Thyroid gland (tissue), 4 donors: ENCODE measurements at places on chromosomes 11 and 22.

- H3K4me3 ChIP-seq = no peak overlapping the region
- no peaks in the 10 kb centered on the region for H3K4me1 ChIP-seq
- H3K27me3 ChIP-seq = no peaks in the 10 kb centered on the region
Observed at GRCh38 chr22:22342697-22343580, 98.4 kb downstream of the VPREB1 start.

DNA sequence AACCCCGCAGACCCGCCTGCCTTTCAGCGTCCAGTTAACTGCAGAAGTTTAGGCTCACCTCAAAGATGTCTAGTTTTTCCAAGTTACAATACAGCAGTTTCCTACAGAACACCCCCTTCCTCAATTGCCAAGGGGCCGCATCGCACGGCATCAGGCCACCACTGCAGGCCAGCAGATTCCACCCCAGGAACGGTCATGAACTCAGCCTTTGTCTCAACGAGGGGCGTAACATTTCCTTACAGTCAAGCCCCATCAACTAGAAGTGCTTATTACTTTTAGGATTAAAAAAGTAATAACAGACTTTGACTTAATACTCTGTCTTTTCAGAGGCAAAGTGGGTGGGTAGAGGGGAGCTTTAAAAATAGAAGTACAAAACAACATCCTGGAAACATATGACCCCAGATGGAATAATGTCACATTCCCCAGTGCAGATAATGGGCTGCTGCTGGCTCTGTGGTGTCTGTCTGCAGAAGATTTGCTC is 36.3 kb downstream of the PPP2R1B start:
- no peak for DNase-seq
- peaks cover 41% of the 10 kb centered on the region for H3K4me1 ChIP-seq
- no peak overlapping the region for H3K4me3 ChIP-seq
- H3K27ac ChIP-seq = peak overlapping the region; percentile 99

GRCh38 chr11:113874581-113875233 is 665 bp downstream of the USP28 start:
- peak overlapping the region; percentile 62 for H3K4me3 ChIP-seq
- peaks cover 8% of the 10 kb centered on the region for H3K4me1 ChIP-seq
- no peaks in the 10 kb centered on the region for H3K27me3 ChIP-seq
- H3K36me3 ChIP-seq = no peaks in the 10 kb centered on the region
- no peak for DNase-seq
- peak overlapping the region; percentile 41 for H3K27ac ChIP-seq

- H3K27ac ChIP-seq = no peak overlapping the region
- H3K4me1 ChIP-seq = peaks cover 13% of the 10 kb centered on the region
- no peak for DNase-seq
- no peaks in the 10 kb centered on the region for H3K36me3 ChIP-seq
Observed at GRCh38 chr11:12272821-12273617, 104.4 kb upstream of the PARVA start.

GRCh38 chr22:43435851-43436811 is 24.3 kb downstream of the MPPED1 start:
- no peaks in the 10 kb centered on the region for H3K4me1 ChIP-seq
- DNase-seq = peak; percentile 43
- no peak overlapping the region for H3K27ac ChIP-seq
- H3K27me3 ChIP-seq = no peaks in the 10 kb centered on the region

GRCh38 chr11:92636543-92637188 is 332.8 kb upstream of the MTNR1B start:
- H3K27me3 ChIP-seq = no peaks in the 10 kb centered on the region
- no peaks in the 10 kb centered on the region for H3K4me1 ChIP-seq
- no peaks in the 10 kb centered on the region for H3K36me3 ChIP-seq

DNA sequence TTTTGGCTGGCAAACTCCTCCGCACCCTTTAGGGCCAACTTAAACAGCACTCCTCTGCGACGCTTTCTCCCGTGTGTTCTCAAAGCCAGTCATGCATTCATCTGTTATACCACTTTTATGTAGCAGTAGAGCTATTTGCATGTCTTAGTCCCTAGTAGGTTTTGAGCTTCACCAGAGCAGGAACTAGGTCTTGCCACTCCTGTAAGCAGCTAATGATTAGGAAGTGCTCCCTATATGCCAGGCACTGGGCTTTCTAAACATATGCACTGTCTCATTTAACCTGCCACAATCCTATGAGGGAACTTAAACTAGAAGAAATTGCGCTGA is 180.8 kb downstream of the DBX1 start:
- DNase-seq = peak; percentile 28
- H3K27ac ChIP-seq = peak overlapping the region; percentile 81
- H3K4me1 ChIP-seq = peaks cover 40% of the 10 kb centered on the region
- H3K36me3 ChIP-seq = no peaks in the 10 kb centered on the region
- H3K27me3 ChIP-seq = no peaks in the 10 kb centered on the region

DNA sequence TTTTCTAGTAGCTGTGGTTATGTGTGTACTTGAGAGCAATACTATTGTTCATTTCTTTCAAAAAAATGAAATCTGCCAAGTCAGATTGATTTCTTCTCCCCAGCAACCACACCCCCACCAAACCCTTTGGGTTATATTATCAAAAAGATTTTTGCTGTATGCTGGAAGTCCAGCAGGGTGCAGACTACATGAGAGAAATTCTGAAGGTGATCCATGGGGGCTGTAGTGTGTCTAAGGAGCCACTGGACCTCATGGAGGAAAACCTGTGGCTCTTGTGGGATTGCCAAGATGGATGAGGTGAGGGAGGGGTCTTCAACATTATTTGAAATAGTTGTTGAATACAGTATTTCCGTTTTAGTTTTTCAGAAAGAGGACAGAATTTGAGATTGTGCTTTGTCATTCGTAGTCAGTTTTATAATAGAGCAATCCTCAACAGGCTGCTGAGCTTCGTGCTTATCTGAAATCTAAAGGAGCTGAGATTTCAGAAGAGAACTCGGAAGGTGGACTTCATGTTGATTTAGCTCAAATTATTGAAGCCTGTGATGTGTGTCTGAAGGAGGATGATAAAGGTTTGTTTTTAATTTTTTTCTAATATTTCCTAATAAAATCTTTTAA is 3.1 kb downstream of the EIF3M start:
- no peaks in the 10 kb centered on the region for H3K27me3 ChIP-seq
- no peak overlapping the region for H3K27ac ChIP-seq
- H3K36me3 ChIP-seq = peaks cover 30% of the 10 kb centered on the region
- peaks cover 20% of the 10 kb centered on the region for H3K4me1 ChIP-seq
- no peak for DNase-seq

GRCh38 chr11:36394926-36395325 is 98.8 kb downstream of the PRR5L start:
- no peaks in the 10 kb centered on the region for H3K4me1 ChIP-seq
- no peak overlapping the region for H3K27ac ChIP-seq
- no peak for DNase-seq

DNA sequence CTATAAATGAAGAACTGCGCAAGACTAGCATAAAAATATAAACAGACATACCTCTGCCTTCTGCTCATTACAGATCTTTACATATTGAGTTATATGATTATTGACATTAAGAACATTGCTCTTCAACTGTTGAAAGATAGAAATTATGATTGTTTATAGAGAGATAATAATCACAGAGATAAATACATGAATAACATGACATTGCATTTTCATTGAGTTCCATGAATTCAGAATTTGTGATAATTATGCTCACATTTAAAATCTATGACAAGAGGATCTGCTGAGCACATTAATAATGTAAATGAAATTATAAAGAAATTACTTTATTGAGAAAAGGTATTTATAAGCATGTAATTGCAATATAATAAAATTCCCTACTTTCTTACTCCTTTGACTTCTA is 24.8 kb downstream of the KIF18A start:
- no peak overlapping the region for H3K27ac ChIP-seq
- H3K4me3 ChIP-seq = no peak overlapping the region
- no peaks in the 10 kb centered on the region for H3K4me1 ChIP-seq
- DNase-seq = no peak
- H3K27me3 ChIP-seq = no peaks in the 10 kb centered on the region

DNA sequence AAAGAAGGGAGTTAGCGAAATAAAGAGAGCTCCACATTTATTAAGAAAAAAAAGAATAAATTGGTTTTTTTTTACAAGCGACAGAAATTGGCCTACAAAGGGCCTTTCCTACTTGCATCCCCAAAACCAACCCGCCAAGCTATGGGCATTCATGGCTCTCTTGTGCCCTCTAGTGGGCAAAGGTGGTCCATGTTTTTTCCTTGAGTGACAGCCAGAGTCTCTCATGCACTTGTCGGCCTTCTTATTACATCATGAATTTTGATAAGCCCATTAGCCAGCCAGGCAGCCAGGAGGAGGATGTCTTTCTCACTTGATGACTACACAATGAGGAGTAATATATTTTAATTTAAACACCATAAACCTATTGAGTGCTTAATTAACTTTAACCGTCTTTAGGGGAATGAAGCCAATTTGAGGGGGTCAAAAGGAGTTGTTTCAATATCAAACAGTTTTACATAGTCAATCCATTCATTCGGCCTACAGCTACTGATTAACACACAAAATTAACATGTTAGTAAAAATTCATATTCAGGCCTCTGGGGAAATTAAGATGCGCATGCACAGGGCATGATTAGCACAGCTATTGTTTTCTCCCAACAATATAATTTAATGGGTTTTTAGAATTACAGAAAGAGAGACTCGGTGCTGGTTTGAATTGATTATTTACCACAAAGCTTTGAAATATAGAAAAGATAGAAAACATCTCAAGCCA is 85.5 kb downstream of the RCN1 start:
- no peaks in the 10 kb centered on the region for H3K36me3 ChIP-seq
- H3K4me3 ChIP-seq = no peak overlapping the region
- peak; percentile 79 for DNase-seq
- no peaks in the 10 kb centered on the region for H3K4me1 ChIP-seq
- H3K27ac ChIP-seq = no peak overlapping the region
- H3K27me3 ChIP-seq = no peaks in the 10 kb centered on the region
